ENCODE measurements at places on chromosomes 11 and 22.

DNA sequence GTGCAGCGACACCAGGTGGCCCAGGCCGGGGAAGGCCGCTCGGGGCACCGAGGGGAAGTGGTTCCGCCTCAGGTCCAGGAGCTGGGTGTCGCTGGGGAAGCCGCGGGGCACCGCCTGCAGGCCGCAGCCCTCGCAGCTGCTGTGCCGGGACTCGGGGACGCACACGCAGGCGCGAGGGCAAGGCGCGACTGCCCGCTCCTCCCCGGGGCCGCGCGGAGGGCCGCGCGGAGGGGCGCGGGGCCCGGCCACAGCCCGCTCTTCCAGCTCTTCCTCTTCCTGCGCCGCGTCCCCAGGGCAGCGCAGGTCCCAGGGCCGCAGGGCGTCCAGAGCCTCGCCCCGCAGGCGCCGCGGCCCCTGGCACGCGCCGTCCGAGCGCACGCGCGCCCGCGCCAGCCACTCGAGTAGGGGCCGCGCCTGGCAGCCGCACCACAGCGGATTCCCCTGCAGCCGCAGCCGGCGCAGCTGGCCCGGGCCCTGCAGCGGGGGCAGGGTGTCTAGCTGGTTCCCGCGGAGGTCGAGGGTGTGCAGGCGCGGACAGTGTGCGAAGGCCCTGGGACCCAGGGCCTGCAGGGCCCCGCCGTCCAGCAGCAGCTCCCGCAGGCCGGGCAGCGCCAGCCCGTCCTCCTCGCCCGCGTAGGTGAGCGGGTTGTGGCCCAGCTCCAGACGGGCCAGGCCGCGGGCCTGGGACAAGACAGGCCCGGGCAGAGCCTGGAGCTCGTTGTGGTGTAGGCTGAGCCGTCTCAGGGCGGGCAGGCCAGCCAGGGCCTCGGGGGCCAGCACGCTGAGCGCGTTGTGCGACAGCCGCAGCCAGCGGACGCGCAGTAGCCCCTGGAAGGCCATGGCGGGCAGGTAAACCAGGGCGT lies 2.8 kb downstream of the CHADL start:
- peak; percentile 79 for DNase-seq

GRCh38 chr11:73217810-73218105 lies 323 bp upstream of the P2RY2 start:
- DNase-seq, result no peak

- no peak for DNase-seq
These were observed 555.7 kb upstream of the B3GAT1 start for GRCh38 chr11:134967746-134968145.

GRCh38 chr11:2525941-2526807 lies 81.4 kb downstream of the KCNQ1 start:
- peak; percentile 39 for DNase-seq

- DNase-seq, result no peak
These were observed 114.9 kb downstream of the ETS1 start for GRCh38 chr11:128472128-128473089.

DNA sequence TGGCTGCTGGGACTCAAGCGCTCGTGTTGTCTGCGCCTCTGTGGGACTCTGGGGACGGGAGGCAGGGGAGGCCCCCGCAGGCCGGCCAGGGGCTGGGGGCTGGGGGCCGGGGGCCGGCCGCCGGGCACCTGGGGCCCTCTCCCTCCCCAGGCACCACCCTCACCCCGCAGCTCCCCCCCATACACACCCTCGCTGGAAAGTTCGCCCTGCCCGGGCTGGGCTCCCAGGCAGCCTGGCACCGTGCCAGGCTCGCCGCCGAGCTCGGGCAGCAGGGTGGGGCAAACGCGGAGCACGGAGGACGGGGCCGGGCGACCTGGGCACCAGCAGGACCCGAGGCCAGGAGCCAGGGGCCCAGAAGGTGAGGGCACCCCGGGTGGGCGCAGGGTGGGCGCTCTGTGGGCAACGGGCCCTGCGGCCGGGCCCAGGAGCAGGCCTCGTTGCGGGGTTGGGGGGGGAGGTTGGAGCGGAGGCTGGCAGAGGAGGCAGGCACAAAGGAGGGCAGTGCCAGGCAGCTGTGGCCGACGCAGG lies 76.7 kb upstream of the WNT7B start:
- peak; percentile 93 for DNase-seq

DNA sequence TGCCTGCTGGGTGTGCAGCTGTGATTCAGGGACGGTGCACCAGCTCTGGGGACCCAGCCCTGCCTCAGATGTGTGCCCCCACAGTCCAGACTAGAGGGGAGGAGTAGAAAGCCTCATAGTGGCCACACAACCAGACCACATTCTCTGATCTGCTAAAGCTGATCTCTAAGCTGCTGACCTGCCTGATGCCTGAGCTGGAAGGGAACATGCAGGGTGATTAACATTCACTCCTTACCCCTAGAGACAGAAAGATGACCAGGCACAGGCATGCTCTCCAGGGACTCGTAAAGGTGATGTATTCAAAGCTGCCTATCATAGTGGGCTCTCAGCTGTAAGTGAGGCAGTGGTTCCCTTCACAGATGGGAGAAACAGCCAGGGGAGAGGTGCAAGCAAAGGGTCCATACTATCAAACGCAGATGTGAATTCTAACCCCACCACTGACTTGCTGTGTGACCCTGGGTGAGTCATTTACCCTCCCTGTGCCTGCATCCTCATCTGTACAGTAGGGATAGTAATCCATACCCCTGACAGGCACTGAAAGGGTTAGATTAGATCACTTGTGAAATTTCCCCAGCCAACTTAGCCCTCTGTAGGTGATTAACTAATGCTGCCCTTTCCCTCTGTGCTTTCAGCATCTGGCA lies 29.0 kb upstream of the LRRC32 start:
- DNase-seq, result no peak

- no peak for DNase-seq
These were observed 5.0 kb upstream of the LIMK2 start for GRCh38 chr22:31206896-31207687.

DNA sequence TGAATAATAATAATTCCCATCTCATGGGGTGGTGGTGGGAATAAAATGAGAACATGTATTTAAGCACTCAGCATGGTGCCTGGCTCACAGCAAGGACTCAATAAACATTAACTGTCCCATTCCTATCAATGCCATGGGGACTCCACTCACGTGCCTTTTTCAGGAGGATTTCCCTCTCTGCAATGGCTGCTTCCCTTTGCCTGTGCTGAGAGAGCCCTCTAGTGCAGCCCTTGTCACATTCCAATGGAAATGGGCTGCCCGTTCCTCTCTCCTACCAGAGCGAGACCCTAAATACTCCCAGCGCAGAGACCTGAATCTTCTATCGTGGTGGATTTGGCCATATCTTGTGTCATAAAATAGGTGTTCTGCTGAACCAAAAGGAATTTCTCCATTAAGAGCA lies 621.5 kb upstream of the B3GAT1 start:
- DNase-seq, result no peak

- no peak for DNase-seq
These were observed 18.6 kb downstream of the SPTBN2 start for GRCh38 chr11:66710384-66710930.

- DNase-seq, result no peak
These were observed 5.8 kb downstream of the MS4A6E start for GRCh38 chr11:60332846-60333245.

DNA sequence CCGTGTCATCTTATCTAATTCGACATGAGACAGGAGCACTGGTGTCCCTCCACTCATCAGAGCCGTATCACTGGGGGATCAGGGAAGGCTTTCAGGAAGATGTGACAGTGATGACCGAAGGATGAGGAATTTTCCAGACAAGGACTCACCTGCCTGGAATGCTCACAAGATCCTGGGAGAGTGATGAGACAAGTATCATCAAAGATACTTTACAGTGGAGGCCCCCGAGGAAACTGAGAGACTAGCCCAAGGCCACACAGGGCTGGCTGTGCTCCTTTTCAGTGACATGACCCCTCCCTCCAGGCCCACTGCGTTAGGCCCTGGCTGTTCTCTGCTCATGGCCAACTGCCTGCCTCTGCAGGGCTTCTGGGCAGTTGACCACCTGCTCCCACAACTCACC lies 13.0 kb downstream of the CLPB start:
- DNase-seq, result peak; percentile 33

- DNase-seq, result no peak
These were observed 147.1 kb upstream of the SESN3 start for GRCh38 chr11:95378111-95378510.

DNA sequence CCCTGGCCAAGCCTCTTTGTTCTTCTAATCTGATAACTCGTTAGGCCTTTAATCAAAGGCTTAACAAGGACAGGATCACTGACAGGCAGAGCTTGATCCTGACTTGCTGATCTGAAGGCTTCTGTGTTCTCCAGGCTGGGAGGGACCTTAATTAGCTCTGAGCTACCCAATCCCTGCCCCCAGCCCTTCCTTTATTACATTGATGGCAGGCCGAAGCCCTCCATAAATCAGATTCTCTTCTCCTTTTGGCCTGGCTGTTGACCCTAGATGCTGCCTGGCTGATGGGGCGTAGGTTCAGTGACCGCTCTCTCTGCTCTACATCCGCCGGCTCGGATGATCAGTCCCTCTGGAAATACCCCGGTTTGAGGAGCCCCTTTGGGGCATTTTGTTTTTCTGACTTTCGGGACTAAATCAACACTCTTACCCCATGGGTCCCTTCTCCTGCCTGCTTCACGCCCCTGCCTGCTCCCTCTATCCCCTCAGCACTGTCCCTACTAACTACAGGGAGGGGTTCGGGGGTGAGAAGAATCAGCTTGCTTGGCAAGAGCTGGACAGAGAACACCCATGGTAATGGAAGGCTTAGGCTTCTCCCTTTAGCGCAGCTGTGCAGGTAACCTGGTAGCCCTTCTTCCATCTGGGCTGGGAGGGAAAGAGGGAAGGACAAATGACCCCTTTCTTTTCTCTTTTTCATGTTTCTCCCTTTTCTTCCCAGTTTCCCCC lies 10.0 kb upstream of the RRM1 start:
- no peak for DNase-seq

- DNase-seq, result no peak
These were observed 379 bp upstream of the BRMS1 start for GRCh38 chr11:66345316-66345649.

DNA sequence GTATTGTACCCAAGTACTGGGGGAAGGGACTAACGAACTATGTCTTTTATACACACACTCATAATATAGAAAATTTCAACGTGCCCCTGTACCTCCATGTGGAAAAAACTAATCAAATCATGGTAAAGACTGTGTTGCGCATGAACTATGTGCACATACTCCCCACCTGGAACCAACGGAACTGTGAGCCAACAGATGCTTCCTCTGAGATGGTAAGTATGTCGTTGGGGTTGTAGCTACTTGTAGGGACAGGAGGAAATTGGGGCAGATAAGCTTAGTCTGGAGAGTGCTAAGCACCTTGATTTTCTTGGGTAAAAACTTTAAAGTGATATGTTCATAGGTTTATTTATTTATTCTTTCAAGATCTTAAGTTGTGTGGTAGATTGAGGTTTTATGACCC lies 40.1 kb downstream of the GLYAT start:
- no peak for DNase-seq

GRCh38 chr11:125074511-125075241 lies 11.6 kb downstream of the SLC37A2 start:
- peak; percentile 48 for DNase-seq

DNA sequence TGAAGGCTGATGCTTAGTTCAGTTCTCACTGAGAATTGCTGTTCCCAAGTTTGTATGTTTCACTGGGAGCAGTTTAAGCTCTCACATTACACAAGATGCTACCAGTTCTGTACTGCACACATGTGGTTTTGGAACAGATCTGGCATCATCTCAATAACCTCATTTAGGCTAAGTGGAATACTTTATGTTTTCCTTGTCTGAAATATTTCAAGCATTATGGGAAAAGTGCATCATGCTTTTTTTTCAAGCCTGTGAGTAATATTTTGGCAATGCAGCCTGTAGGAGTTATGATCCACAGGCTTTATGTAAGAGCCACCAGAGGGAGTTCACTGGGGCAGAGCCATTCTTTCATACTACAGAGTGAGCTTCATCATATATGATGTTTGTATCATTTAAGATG lies 141.5 kb downstream of the OR4C45 start:
- DNase-seq, result no peak

DNA sequence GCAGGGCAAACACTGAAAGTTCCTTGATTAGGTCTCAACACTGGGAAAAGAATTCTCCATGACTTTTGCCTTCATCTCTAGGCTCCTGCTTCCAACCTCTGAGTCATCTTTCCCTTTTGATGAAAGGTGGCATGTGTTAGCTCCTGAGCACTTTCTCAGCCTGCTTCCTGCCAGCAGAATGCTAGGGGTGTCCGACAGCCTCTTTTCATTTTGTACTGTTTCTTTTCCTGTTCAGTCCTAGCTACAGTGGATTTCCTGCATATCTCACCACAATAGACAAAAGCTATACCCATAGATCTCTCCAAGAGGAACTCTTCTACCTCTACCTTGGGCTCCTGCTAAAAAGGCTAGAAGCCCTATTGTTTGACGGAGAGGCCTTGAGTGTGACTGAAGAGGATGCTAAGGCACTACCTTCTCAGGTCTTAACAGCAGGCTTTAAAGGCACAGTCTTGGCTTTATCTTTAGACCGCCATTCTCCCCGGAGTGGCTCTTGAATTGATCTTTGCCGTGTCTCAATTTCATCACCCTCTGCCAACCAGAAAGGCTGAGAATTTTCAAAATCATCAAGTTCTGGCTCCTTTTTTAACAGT lies 145.5 kb downstream of the RBFOX2 start:
- DNase-seq, result no peak

- DNase-seq, result no peak
These were observed 64.2 kb downstream of the PTPRJ start for GRCh38 chr11:48044577-48044976.

DNA sequence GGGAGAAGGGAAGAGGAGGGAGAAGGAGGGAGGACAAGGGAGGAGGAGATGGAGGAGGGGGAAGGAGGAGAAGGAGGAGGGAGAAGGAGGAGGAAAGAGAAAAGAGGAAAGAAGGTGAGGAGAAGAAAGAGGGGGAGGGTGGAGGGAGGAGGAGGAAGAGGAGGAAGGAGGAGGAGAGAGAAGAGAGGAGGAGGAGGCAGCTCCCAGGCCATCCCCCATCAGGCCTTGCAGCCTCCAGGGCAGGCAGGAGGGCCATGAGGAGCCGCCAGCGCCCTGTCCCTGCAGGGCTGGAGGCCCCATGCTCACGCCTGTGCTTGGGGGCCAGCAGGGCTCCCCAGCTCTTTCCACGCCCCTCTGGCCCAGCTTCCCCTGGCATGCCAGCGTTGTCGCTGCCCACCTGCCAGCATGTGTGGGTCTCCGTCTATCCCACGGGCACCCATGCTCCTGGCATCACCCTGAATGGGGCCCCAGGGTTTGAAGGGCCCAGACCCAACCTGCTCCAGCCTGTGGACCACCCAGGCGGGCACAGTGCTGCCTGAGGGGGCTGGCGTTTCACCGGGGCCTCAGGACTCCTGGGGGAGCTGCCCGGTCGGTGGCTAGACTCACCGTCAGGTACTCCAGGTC lies 5.2 kb downstream of the TSPAN32 start:
- peak; percentile 89 for DNase-seq

GRCh38 chr22:19137384-19138216 lies 6.5 kb downstream of the TSSK2 start:
- DNase-seq, result no peak

DNA sequence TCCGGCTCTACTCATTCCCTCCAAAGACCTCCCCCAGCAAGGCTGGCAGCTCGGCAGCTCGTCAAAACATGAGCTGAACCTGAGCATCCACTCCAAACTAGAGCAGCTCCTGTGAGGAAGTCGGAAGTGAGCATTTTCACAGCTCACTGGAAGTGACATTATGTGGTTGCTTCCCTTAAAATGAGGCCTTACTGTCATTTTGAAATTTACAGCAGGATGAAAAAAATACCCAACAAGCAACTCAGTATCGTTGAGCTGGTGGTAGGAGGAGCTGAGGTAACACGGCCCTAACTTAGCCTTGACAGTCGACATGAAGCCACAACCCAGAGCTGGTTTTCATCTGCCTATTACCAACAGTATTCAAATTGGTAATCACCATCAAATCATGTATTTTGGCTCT lies 38.0 kb upstream of the ARFGAP3 start:
- no peak for DNase-seq
